HS-27A (cell line): ENCODE measurements at places on chromosomes 7 and 10.
A peak's percentile ranks its signal among the peaks of the same experiment; 100 is the strongest.

DNA sequence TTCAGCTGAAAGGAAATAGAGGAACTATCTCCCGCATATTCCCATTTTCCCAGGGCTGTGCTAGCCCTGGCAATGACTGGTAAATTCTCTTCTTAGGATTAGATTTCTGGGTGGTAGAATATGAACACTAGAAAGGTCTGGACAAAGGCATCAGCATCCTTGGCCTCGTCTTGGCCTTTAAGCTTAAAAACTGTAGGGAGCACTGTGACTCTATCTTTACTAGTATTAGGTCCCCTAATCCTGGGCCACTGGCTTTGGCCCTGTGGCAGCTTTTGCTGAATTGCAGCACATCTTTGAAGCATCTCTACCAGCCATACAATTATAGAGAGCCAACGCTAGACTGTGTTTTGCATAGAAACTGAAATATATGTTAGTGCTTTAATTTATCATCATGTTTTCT, 41.5 kb upstream of the EBLN1 start:
- no peak for DNase-seq

- no peak for DNase-seq
Observed at GRCh38 chr7:98826387-98826786, 43.4 kb downstream of the TMEM130 start.

DNA sequence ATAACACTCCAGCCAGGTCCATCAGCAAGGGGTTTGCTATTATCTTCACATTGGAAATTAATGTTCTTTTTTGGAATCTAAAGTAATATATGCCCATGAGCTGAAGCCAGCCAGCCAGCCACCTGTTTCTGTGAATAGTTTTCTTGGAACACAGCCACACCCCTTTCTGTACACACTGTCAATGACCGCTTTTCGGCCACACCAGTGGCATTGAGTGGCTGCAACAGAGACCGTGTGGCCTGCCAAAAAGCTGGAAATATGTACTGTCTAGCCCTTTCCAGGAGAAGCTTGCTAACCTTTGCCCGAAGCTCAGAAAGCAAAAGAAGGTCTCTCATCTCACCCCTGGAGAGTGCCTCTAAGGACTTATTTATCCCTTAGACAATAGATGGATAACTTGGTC, 98.5 kb upstream of the NPS start:
- no peak for DNase-seq

DNA sequence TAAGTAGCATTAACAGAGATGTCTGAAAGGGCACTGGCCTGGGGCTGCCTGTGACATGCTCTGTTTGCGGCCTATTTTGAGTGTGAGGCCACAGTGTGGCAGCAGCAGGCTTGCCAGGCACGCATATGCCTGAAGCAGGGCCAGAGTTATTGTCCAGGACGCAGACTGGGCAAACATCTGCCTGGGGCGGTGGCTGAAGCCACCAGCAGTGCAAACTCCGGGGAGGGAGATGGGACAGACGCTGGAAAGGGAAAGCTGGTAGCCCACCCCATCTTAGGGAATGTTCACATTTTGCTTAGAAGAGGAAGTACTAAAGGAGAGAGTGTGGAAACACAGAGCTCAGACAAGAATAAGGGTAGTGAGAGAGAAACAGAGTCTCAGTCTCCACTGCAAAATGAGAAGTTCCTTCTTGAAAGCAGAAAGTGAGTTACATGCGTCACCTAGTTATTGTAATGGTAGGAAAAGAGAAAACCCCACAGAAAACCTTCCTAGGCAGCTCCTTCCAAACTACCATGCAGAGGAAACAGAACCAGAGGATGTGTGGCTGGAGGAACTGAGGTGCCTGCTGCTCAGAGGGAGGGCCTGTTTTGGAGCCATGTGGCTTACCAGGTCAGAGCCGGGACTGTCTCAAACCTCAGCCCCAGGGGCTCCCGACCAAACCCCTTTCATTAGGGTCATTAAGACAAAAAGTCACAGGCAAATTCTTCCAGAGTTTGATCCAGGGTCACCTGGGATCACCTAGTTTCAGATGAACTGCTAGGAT, 14.5 kb downstream of the AKR1B1 start:
- no peak for DNase-seq

DNA sequence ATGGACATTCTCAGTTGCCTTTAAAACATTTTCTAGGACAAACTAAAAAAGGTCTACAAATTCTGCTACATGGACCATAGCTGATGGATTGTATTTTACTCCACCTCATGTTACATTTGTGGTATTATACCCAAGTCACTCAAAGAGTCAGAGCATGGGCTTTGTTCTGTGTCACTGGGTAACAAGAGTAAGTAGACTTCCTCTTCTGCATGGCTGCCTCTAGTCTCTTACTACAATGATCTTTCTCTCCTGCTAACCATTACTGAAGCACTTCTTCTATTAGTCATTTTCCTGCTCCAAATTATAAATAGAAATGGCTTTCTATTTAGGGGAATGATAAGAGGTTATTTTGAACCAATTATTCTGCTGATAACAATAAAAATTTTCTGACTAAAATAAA, 727.4 kb upstream of the NRP1 start:
- no peak for DNase-seq

GRCh38 chr10:90884431-90884830, 12.7 kb downstream of the RPP30 start:
- DNase-seq, result no peak

GRCh38 chr10:119368991-119369869, 161.9 kb downstream of the GRK5 start:
- DNase-seq, result no peak

- DNase-seq, result no peak
Observed at GRCh38 chr7:151697942-151698341, 178.2 kb upstream of the RHEB start.

DNA sequence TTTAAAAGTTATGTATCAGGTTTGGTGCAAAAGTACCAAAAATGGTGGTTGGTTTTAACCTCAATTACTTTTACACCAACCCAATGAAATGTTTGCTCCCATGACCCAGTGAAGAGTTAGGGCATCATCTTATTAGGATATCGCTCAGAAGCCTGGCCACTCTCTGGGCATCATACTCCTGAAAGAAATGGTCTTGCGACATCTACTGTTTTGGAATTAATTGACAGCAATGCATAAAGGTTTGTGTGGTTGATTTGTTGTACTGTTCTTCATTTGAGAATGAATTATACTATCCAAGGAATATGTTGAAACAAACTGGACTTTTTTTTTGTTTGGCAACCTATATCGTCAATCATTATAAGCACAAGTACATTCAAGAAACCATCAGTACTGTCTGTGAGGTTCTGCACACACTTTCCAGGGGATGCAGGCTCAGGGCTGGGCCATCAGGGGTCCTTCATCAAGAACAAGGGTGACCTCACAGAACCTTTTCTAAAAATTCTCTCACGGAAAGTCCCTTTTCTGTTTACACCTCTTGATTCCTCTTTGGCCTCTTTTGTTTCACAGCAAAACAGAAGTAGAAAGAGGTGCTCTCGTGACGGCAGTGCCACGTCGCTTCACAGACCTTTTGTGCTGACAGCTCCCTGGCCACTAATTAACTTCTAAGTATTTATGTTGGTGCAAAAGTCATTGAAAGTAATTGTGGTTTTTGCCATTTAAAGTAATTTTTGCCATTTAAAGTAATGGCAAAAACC, 117.2 kb upstream of the KLF6 start:
- DNase-seq, result no peak

DNA sequence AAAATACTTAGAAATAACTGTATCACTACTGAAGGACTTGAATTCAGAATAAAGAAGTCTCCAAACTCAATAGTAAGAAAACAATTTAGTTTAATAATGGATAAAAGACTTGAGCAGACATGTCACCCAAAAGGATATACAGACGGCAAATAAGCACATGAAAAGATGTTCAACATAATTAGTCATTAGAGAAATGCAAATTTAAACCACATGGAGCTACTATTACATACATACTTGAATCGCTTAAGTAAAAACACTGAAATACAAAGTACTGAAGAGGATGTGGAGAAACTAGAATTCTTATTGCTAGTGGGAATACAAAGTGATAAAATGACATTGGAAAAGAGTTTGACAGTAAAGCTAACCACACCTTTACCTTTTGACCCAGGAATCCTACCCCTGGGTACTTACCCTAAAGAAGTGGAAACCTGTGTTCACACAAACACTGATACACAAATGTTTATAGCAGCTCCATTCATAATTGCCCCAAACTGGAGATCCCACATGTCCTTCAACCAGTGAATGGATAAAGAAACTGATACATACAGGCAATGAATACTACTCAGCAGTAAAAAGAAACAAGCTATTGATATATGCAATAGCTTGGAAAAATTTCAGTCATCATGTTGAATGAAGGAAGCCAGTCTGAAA, 54.3 kb upstream of the NFKB2 start:
- no peak for DNase-seq

DNA sequence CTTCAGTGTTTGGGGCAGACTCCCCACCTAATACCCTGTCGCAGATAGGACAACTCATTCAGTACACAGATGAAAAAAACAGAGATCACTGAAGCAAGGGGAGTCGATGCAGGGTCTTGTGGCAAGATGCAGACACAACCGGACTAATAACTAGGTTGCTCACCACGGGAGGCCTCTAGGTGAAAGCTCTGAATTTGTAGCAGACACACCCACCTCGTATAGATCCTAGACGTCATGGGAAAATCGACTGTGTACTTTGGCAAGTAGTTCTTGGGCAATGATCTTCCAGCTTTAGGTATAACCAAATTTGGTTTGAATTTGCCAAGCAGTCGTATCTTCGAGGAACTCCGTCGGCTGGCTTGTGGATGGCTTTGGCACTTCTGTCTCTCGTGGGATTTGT, 88.1 kb downstream of the TCF7L2 start:
- no peak for DNase-seq

DNA sequence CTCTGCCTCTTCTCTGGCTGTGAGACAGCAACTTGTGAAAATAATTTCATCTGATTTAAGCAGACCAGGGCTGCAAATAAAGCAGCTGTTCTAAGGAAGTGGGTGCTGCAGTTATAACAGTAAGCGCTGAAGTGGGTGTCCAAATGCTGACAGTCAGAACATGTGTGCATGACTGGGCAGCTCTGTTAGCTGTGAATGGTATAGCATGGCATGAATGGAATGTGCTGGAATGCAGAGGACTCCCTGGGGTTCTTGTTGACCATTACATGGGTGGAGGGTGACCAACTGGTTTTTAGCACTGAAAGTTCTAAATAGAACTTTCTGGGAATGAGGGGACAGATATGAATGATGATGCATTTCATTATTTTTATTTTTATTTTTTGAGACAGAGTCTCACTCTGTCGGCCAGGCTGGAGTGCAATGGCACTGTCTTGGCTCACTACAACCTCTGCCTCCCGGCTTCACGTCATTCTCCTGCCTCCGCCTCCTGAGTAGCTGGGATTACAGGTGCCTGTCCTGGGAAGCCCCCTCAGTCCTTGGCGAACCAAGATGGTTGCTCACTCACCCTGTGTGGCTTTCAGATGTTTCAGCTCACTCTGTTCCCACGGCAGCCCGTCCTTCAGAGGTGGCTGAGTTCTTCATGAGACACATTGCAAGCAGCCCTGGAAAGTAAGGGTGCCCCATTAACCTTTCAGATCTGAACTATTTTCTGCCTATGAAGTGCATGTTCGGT, 319.8 kb upstream of the PHYHIPL start:
- DNase-seq, result peak; percentile 86

DNA sequence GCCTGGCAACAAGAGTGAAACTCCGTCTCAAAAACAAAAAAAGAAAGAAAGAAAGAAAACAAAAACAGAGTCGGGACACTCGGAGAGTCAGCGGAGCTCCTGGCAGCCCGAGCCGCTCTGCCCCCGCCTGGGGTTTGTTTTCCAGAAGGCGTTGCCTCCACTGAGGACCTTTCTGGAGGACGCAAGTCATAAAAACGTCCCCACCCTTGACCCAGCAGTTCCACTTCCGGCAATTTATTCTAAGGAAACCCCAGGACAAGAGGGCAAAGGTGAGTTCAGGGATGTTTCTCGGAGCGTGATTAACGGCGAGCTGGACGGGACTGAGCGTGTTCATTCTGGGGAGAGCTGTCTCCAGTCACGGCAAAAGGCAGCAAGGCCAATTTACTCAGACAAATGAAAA, 27.0 kb upstream of the SUN1 start:
- no peak for DNase-seq

- DNase-seq, result no peak
Observed at GRCh38 chr7:92336662-92337340, 91.0 kb downstream of the ANKIB1 start.

DNA sequence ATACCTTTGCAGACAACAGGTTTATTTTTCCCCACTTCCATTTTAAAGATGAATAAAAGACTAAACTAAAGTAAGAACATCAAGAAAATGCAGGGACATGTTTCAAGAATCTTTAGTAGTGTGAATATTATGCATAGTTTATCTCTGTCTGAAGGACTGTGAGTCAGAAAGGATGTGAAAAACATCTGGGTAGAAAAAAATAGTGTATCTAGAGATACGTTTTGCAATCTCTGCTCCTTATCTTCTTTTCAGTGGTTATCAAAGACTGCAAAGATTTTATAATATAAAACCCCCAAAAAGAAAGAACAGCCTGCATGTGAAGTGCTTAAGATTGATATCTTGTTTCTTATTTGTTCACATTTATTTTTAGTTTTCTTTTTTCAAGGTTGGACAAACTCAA, 101.9 kb upstream of the ARHGAP21 start:
- DNase-seq, result no peak

DNA sequence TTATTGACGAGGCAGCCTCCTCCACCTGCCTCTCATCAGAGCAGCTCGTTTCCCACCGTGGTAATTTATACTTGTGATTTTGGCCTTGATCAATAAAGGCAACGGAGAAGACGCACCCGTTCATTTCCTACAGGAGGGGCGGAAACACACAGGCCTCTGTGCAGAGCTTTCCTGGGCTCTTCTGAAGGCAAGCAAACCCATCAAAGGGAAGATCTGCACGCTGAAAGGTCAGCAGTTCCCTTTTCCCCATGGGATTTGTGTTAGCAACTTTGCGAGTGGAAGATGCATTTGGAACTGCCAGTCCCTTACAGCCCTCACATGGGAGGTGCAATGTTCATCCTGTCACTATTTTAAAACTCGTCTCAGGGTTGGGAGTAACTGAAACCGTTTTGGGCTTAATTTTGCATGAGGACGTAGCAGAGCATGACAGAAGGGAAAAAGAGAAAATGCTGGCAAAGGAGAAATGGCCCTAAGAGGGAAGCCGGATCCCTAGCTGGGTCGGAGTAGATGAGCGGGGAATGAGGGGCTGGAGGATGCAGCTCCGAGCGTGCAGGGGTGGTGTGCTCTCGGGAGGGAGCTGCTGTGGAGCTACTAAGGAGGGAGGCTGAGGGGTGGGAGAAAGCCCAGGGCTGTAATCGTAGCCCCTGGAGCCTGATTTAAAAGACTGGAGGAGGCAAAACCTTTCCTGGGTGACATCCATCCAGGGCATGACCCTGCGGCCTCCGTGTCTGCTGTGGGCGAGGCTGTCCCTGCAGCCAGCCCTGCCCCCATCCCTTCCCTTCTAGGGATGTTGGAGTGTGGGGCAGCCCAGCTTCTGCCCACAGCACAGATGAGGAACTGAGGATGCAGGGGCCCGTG, 111.1 kb upstream of the FAM20C start:
- DNase-seq, result no peak
